Type B pancreatic cell (in vitro differentiated cells): ENCODE measurements at places on chromosomes 12 and 14. TPM values are rescaled to one million over a fixed set of nuclear protein-coding genes. Genes with fewer than 3 reads are reported as not detected.

DNA sequence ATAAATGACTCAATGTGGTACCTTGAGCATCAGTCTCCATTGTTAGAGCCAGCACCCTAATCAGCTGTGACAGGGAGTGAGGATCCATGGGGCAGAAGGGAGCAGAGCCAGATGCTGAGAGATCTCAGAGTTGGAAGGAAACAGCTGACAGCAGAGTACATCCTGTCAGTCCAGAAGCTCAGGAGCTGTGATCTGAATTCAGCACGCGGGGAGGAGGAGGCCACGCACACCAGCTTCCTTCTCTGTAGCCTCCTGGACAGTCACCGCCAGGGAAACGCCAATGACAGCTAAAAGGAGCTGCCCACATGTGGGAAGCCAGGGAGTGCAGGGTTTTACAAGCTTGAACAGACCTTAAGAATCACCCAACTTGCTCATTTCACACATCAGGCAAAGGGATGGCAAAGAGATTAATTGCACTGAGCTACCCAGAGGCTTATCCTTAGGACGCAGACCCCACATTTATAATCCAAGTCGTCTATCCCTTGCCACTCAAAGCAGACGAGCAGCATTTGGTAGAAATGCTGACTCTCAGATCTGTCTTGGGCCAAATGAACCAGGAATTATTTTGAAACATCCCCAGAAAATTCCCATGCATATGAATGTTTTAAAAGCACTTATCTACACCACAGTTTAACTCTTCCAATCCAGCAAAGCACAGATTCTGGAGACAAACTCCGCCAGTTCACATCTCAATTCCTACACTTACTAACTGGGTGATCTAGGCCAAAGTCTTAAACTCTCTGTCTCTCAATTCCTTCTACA lies 322.6 kb upstream of the TMTC1 start:
- no peak for DNase-seq

DNA sequence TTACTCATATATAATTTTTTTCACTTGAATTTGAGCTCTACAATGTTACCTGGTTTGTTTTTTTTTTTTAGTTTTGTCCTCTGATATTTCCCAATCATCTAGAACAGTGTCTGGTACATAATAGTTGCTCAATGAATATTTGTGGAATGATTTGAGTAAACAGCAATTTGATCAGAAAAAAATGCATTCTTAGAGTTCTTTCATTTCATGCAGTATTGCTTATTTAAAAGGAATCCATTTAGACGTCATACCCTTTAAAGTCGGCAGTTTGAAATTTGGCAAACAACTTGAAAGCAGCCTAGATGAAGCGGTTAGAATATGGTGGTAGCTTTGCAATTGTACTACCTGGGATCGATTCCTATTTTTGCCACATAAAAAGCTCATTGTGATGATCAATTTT lies 140.0 kb downstream of the PDE3A start:
- DNase-seq: no peak

GRCh38 chr14:24311837-24312615 lies 724 bp downstream of the LTB4R start:
- no peak for DNase-seq

DNA sequence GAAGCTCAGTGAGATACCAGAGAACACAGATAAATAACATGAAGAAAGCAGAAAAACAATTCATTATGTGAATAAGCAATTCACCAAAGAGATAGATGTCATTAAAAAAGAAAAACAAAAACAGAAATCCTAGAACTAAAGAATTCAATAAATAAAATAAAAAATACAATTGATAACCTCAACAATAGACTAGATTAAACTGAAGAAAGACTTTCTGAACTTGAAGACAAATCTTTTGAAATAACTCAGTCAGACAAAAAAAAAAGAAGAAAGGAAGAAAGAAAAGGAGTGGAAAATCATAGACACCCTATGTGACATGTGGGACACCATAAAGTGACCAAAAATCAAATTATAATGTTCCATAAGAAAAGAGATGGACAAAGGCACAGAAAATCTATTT lies 14.0 kb upstream of the SLC38A1 start:
- DNase-seq: no peak

CCDC175 gene
- total RNA-seq: 0.39 TPM in 1 of 2 replicates, not detected in the other

GRCh38 chr14:30069536-30069935 lies 141.9 kb upstream of the PRKD1 start:
- DNase-seq: no peak
